ENCODE measurements at places on chromosomes 5 and 9.

GRCh38 chr9:112836394-112836793 lies 54.3 kb downstream of the SLC46A2 start:
- no peak for DNase-seq

DNA sequence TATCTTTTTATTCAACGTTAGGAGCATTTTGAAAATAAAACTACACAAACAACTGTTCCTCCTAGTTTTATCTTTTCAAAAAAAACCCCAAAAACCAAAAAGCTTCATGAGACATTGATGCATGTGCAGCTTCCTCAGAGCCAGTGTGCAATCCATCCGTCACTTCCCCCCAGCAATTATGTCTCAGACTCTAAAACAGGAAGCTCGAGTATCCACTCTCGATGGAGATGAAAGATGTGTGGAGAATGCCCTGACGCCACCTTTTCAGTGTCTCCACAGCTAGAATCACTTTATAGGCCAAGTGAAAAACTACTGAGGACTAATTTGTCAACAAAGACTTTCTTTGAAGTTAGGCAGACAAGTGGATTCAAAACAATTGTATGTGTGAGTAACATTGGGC lies 408.9 kb upstream of the SMARCA2 start:
- no peak for DNase-seq

DNA sequence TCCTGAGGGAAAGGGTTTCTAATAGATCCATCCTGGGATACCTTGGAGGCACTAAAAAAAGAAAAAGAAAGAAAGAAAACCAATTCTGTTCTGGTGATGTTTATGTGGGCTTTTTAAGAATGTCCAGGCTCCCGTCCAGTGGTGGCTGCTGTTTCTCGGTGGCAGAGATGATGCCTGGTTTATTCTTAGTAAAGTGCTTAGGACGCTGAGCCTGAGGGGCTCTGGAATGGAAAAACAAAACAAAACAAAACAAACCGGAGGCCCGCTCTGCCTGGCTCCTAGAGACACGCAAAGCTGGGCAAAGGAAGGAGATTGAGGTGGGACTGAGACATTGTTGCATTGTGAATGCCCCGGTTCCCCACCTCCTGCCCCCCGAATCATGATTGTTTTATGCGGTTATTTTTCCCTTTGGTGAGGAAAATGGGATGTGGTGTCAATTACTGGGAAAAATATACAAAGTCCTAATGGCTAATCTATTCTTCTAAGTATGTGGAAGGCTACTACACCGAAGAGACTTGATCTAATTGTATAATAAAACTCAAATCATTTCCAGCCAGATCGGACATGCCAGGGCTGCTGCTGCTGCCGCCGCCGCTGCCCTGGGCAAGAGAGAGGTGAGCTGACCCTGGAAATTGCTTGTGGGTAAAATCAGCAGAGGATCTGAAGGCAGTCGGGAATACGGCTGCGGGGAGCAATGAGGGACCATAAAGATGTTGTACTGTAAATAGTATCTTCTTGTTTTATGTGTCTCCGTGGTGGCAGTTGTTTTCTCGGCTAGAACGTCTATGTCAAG lies 644.9 kb downstream of the CCDC171 start:
- no peak for DNase-seq

DNA sequence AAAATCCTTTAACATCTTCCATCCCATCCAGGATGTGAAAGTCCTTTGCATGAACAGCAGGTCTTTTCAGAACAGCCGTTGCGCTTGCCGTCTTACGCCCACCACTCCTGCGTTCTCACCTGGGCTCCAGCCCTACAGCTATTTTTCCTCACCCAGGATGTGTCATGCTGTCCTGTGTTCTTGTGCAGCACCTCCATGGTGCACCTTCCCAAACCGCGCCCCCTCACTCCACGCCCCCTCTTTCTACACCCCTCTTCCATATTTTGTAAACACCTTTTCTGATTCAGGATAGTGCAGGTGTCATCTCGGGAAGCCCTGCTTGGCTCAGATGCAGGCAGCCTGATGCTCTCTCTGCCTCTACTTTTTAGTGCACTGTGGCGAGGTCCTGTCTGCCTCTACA lies 18.4 kb downstream of the CAMK4 start:
- DNase-seq = no peak

DNA sequence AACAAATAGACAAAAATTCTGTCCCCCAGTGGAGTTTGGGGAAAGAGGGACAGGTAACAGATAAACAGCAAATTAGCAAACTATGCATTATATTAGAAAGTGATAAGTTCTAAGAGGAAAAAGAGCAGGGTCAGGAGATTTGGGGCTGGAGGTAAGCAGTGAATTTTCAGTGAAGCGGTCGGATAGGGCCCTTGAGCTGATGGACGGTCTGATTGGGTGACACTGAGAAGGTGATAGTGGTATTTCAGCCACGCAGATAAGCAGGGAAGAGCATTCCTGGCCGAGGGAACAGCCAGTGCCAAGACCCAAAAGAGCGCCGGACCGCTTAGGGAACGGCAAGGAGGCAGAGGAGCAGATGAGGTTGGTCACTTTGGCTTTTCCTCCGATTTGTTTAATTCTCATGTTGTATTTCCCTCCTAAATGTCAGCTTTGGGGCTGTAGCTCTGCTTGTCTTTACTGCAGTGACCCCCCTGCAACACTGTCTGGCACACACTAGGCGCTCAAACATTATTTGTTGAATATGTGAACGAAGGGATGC lies 1.1 kb upstream of the PTPN3 start:
- DNase-seq = no peak

DNA sequence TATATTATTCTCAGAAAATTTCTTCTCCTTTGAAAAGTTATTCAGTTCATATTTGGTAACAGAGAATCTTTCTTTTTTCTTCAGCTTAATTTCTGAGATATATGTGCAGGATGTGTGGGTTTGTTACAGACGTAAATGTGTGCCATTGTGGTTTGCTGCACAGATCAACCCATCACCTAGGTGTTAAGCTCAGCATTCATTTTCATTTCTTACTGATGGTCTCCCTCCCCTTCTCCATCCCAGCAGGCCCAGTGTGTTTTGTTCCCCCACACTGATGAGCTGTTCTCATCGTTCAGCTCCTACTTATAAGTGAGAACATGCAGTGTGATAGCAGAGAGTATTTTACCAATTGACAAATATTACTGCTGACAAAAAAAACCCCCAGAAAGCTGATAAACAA lies 330.0 kb upstream of the CHD1 start:
- no peak for DNase-seq

DNA sequence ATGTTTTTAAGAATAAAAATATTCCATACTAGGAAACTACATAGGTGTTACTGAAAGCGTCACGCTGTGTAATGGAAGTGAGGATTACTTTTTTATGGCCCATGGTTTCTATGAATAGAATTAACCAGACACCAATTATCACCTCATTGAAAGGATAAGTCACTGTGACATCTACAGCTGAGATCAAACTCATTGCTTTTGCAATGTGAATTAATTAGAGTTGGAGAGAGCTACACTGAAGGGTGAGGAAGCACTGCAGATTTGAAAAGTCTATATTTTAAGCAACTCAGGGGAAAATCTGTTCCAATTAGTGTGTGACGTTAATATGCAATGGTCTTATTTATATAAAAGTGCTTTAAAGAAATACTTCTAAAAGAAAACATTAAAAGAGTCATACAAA lies 1300.1 kb upstream of the DMAC1 start:
- DNase-seq = no peak

GRCh38 chr9:76289703-76290102 lies 104.5 kb downstream of the RFK start:
- DNase-seq = no peak

GRCh38 chr5:142618130-142618523 lies 67.8 kb downstream of the FGF1 start:
- peak; percentile 43 for DNase-seq

DNA sequence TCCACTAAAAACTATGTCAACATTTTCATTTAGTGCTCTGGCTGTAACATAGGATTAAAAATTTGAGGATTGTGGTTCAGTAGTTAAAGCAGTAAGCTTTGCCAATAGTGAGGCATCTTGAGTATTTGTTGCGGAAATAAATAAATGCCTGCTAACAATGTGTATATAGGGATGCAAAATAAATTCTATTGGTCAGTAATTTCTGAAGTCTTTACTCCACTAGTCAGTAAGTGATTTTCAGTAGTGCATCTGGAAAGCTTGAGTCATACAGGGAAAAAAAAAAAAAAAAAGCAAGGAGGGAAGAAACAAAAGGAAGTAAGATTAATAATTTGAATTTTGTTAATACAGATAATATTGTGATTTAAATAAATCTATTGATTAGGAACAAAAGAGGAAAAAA lies 21.0 kb downstream of the NIPBL start:
- no peak for DNase-seq

- no peak for DNase-seq
Observed at GRCh38 chr9:127892831-127893230, 6.6 kb downstream of the ST6GALNAC6 start.

GRCh38 chr5:54667136-54667535 lies 149.6 kb downstream of the SNX18 start:
- no peak for DNase-seq

- no peak for DNase-seq
Observed at GRCh38 chr5:150158170-150158949, 2.7 kb upstream of the PDGFRB start.

DNA sequence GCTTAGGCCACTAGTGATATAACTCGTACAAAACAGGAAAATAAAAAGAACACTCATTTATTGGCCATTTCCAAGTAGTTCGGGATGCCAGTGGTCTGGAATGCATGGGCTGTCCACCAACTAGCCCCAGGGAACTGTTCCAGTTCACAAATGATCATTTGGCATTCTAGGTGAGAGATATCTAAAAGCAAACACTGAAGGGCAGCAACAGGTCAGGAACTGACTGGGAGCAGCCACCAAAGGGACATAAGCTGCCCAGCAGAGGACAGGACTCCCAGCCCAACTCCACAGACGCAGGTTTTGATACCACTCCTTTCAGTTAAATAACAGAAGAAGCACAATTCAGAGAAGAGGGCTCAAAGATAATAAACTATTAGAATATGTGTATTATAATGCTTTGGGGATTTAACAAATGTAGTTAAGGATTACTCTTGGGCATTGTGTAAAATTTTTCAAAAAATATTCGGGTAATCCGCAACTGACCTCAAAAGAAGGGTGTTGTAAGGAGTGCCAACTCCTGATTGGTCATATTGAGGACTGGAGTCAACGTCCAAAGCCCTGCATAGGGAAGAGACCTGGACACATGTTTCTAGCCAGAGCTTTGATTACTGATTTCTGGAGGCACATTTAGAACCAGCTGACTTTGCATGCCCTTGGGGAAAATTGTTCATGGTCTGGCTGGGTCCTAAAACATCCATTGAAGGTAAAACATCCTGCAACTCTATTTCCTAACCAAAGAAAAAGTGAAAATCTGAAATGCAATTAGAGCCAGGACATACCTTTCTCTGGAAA lies 320.0 kb downstream of the DNAH5 start:
- DNase-seq = no peak

DNA sequence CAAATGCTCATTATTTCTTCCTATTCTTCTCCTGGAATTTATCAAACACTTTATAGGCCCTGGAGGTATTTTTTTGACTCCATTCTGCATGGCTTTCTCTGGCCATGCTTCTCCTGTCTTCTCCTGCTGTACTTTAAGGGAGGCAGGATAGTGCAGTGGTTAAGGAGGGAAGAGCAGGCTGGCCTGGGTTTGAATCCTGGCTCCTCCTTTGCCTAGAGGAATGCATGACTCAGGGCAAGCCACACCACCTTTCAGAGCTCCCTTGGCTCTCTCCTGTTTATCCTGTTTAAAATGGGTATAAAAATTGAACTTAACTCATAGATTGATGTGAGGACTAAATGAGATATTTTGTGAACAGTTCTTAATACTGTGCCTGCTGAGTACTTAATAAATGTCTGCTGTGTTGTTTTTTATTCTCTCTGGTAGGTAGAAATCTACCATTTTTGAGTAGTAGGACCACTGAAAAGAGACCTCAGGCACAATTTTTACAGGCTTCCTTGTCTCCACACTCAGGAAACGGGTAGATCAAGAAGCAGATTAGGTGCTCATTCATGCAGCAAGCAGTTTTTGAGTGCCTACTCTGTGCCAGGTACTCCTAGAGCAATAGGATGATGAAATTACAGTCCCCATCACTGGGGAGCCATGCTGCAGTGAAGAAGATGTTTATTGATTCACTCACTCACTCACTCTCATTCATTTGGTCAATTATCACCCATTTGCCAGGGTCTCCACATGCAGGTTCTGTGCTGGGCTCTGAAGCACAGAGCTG lies 32.7 kb upstream of the ARAP3 start:
- DNase-seq = no peak

- no peak for DNase-seq
Observed at GRCh38 chr5:122759241-122760070, 15.4 kb upstream of the SNX2 start.

- no peak for DNase-seq
Observed at GRCh38 chr9:84318981-84319380, 21.6 kb downstream of the SLC28A3 start.

- no peak for DNase-seq
Observed at GRCh38 chr9:110040788-110041187, 167.2 kb downstream of the C9orf152 start.

DNA sequence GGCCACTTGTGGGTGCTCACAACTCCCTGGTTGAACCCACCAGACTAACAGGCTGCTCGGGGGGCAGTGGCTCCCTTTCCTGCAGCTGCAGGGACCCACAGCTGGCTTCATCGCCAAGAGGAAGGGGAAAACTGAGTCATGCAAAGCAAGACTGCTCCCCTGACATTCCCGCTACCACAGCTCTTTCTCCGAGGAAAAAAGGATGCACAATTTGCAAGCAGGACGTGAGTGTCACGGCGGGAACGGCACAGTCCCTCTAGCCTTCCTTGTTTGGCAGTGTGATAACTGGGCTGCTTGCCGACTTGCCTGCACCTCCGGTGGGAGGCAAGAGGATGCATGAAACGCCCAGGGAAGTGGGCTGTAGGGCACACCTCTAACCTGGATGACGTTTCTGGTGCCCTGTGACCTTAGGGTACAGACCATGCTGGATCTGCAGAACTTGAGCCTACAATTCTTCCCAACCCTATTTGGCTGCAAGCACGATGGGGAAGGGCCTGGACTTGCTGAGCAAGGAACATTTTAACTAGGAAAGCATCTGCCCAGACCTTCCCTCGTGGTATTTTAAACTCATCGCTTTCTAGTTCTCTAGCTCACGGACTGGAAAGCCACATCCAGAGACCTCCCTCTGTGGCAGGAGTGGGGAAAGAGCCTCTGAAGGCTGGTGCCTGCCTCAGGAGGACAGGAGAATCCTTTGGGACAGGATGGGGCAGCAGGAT lies 7.8 kb downstream of the SH3PXD2B start:
- no peak for DNase-seq

DNA sequence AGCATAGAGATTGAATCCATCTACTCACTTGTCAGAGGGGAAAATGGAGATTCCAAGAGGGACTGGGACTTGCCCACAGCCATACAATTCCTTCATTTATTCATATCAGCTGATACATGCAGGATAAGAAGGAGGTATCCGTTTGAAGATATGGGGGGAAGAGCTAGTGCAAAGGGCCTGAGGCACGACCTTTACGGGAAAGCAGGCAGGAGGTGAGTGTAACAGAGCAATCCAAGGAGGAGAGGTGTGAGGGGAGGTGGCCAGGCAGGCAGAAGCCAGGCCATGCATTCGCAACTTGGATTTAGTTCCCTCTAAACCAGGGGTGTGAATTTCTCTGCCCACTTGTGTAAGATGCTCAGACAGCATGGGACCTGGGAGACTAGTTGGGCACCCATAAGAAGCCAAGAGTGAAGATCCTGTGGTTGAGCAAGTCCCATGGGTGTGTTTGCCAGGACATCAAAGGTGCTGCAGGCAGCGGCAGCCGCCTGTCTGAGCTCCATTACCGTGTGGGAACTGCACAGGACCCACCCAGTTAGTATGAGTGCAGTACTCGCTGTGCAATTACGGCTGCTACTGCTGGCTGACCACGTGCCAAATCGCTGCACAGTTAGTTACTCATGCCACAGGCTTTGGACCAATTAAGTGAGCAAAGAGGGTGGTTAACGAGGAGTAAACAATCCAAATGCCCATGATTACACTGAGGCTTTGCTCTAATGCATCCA lies 31.4 kb upstream of the FAT2 start:
- DNase-seq = no peak

Data from non-pigmented ciliary epithelial cell (primary cell).